ENCODE measurements at places on chromosomes 3 and 15.
A peak's percentile ranks its signal among the peaks of the same experiment; 100 is the strongest.

DNA sequence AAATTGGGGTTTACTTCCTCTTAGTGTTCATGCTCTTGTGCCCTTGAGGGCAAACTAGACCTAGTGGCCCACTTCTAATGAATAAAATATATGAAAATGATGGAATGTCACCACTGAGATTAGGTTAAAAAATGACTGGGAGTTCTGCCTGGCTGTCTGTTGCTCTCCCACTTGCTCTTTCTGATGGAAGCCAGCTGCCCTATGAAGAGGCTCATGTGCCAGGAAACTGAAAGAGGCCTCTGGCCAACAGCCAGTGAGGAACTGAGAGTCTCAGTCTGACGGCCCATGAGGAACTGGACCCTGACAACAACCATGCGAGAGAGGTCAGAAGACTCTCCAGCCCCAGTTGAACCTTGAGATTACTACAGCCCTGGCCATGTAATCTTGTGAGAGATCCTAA lies 107.1 kb upstream of the FHIT start:
- DNase-seq, result no peak

- DNase-seq, result no peak
These were observed 24.2 kb upstream of the TM4SF4 start for GRCh38 chr3:149450281-149450680.

GRCh38 chr3:148861277-148861869 lies 3.7 kb upstream of the CPA3 start:
- peak; percentile 53 for DNase-seq

GRCh38 chr3:101950985-101951733 lies 101.8 kb downstream of the NFKBIZ start:
- DNase-seq, result no peak

GRCh38 chr3:20043396-20043795 lies 3.1 kb downstream of the KAT2B start:
- no peak for DNase-seq

- DNase-seq, result no peak
These were observed 7.6 kb downstream of the ULK3 start for GRCh38 chr15:74835312-74835823.

DNA sequence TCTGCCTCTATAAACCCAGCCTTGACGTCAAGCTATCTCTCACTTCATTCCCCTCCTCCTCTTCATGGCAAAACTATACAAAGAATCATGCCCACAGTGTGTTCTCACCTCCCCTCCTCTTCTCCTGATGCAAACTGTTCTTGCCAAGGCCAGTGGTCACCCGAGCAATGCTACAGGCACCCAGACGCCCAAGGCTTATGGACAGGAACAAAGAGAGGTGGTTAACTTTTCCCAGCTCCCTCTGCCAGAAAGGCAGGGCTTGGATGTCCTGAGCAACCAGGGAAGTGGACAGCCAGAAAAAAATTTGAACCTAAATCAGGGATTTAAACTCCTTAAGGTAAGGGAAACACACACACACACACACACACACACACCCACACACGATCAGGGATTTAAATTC lies 5.1 kb downstream of the SLC41A3 start:
- no peak for DNase-seq

DNA sequence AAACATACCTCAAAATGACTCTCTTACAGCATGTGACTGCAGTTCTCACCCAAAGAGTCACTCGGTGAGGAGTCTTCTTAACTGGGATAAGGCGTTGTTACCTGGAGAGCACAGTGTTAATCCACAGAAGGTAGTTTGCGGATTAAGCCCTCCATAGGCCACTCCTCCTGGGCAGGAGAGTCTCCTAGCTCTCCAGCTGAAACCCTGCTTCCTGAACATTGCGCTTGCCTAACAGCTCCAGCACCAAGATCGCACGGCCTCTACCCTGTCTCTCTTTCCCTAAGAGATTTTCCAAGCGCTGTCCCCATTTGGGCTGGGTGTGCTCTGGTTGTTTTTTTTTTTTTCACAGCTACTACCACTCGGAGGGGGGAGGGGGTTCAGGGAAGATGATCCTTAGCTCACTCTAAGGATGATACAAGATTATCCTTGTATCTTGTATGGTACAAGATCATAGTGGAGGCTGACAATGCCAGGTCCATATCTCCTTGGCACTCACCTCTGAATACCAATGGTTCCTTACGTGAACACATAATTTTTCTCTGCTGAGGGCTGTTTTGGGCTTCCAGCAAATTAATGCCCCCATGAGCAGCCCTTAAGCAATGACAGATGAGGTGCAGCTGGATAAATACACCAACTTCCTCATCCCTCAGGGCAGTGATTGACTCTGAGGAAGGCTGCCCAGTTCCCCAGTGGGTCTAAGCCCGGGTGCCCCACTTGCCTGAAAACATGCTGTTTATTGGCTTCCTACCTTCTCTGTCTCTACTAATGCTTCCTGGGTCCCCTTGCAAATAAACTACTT lies 185.2 kb upstream of the TSC22D2 start:
- no peak for DNase-seq

DNA sequence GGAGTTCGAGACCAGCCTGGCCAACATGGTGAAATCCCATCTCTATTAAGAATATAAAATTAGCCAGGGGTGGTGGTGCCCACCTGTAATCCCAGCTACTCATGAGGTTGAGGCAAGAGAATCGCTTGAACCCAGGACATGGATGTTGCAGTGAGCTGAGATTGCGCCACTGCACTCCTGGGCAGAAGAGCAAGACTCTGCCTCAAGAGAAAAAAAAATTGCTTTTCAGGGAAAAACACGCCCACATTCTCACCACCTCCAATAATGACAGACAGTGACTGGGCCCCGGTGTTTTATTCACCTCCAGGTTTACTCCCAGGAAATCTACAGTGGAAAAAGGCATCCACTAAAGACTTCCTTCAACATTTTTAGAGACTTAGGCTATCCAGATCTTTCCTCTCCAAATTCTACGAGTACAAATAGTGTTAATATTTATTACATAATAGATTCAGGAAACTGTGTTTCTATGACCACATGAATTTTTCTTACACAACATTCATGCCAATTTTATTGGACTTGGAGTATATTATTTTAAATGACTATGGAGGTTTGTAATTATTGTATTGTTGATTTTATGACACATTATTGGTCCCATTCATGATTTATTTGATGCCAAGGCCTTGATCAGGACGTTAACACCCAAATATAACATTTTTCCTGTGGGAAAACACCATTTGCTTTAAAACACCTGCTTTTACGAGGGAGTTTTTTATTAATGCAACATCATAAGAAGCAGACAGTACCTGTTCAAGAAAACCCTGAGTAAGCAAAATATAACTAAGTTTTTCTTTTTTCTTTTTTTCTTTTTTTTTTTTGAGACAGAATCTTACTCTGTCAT lies 26.6 kb downstream of the IGF2BP2 start:
- DNase-seq, result no peak

DNA sequence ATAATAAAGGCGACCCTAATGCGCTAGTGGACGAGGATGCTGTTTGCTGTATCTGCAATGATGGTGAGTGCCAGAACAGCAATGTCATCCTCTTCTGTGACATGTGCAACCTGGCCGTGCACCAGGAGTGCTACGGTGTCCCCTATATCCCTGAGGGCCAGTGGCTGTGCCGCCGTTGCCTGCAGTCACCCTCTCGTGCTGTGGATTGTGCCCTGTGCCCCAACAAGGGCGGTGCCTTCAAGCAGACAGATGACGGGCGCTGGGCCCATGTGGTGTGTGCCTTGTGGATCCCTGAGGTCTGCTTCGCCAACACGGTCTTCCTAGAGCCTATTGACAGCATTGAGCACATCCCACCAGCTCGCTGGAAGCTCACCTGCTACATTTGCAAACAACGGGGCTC lies 7.6 kb downstream of the BRPF1 start:
- DNase-seq, result no peak

- DNase-seq, result no peak
These were observed 17.4 kb downstream of the FYCO1 start for GRCh38 chr3:45978006-45978761.

- no peak for DNase-seq
These were observed 200.8 kb upstream of the CFAP20DC start for GRCh38 chr3:59250600-59250999.

GRCh38 chr3:98901119-98901391 lies 440 bp downstream of the DCBLD2 start:
- DNase-seq, result no peak

DNA sequence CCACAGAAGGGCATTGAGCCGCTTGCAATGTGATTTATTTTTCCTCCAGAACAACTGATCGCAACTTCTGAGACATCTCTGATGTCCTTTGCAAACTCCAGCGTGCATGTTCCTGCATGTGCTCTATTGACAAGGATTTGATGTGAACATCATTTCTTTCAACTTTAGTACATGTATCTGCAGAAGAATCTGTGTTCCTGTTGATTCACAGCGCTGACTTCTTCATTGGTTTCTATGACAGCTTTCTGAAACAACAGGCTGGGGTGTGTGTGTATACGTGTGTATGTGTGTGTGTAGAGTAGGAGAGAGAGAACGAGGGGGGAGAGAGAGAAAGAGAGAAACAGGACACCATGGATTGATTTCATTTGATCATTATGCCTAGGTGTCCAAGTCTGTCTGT lies 56.7 kb upstream of the CMTM8 start:
- DNase-seq, result no peak

- DNase-seq, result peak; percentile 20
These were observed at the start of gene OXTR for GRCh38 chr3:8769088-8769822. OXTR (minus strand) TSS chr3:8769613; CDS start chr3:8768187, 1,426 bp downstream.

DNA sequence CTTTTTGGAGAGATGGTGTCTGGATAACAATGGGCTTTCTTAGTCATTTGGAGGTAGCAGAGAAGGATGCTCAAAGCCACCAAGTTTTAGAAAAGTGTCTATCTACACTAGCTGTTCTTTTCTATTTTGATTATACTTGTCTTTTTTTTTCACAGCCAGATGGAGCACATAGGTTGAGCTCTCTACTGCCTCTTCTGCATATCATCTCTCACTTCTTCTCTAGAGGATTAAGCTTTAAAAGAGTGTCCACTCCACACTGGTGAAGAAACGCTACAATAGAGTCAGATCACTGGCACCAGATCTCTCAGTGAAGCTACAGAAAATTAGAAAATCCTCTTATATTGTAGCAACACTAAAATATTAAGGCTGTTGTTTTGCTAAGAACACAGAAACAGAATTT lies 145.3 kb upstream of the MBNL1 start:
- no peak for DNase-seq

- DNase-seq, result no peak
These were observed 44.6 kb downstream of the THBS1 start for GRCh38 chr15:39625451-39625850.

DNA sequence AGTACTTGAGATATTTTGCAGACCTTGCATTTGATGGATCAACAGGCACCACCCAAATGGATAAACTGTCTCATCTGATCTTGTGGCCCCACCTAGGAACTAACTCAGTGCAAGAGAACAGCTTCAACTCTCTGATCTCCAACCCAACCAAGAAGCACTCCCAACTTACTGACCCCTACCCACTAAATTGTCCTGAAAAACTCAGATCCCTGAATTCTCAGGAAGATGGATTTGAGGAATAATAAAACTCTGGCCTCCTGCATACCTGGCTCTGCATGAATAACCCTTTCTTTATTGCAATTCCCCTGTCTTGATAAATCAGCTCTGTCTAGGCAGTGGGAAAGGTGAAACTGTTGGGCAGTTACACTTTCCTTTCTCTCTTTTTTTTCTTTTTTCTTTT lies 247.9 kb downstream of the ZPLD1 start:
- DNase-seq, result no peak

GRCh38 chr3:25306705-25307104 lies 121.4 kb upstream of the RARB start:
- DNase-seq, result no peak

- no peak for DNase-seq
These were observed 79.3 kb downstream of the ANO10 start for GRCh38 chr3:43542328-43543043.

- DNase-seq, result no peak
These were observed 10.3 kb upstream of the ARGFX start for GRCh38 chr3:121557426-121557934.

DNA sequence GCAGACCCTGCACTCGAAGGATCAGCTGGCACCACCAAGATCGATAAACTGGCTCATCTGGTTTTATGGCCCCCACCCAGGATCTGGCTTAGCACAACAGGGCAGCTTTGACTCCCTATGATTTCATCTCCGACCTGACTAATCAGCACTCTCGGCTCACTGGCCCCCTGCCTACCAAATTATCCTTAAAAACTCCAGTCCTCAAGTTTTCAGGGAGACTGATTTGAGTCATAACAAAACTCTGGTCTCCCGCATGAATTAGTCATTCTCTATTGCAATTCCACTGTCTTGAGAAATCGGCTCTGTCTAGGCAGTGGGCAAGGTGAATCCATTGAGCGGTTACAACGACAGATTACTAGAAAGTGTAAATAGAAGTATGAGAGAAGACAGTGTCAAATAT lies 521.9 kb upstream of the RGMA start:
- DNase-seq, result no peak

GRCh38 chr15:38068626-38069391 lies 134.4 kb downstream of the TMCO5A start:
- no peak for DNase-seq

- no peak for DNase-seq
These were observed 137.9 kb upstream of the HES1 start for GRCh38 chr3:193998123-193998448.

DNA sequence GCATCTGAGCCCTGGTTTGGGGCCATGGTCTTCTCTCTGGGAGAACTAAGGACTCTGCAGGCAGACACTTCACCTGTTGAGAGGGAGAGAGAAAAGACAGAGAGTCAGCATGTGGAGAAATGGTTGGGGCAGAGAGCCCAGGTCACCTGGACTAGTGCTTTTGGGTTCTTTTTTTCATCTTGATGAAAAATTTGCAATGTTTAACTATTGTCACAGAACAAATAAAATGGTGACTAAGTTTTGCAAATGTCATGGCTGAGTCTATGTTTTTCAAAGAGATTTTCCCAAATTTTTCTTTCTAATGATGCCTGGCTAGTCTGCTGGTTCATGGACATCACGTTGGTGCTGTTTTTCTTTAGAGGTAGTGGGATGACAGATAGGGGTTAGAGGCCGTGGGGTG lies 17.8 kb downstream of the FAH start:
- no peak for DNase-seq

DNA sequence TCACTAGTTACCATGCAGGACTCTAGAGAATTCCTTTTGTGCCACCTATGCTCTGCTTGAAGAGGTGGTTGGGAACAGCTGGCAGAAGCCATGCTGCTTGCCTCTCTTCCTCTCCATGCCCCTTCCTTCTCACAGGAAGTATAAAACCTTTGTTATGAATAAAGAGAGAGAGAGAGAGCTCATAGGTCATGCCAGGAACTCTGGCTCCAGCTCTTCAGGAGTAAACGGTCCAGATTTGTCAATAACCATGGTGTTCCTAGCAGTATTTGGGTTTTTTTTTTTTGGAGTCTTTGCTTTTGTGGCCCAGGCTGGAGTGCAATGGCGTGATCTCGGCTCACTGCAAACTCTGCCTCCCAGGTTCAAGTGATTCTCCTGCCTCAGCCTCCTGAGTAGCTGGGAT lies 97.7 kb upstream of the SLC4A7 start:
- no peak for DNase-seq

DNA sequence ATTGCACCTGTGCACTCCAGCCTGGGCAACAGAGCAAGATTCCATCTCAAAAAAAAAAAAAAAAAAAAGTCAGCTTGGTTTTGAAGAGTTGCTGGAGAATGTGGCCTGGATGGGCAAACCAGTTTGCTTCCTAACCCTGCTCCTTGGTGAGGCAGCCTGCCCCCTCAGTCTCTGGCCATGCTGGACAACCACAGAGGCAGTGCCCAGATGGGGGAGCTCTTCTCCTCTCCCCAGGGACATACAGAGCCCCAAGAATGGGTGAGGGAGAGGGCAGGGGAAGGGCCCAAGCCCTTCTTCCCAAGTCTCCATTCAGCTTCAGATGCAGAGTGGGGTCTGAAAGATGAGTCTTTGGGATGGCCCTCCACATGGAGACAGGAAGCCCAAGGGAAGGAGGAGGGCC lies 27.9 kb downstream of the CD276 start:
- DNase-seq, result no peak

GRCh38 chr3:188133646-188134045 lies 20.3 kb upstream of the LPP start:
- no peak for DNase-seq
